Right atrium auricular region (tissue), 2 donors: ENCODE measurements at places on chromosomes 1 and 21. TPM values are rescaled to one million over a fixed set of nuclear protein-coding genes. Genes with fewer than 3 reads are reported as not detected.

DNA sequence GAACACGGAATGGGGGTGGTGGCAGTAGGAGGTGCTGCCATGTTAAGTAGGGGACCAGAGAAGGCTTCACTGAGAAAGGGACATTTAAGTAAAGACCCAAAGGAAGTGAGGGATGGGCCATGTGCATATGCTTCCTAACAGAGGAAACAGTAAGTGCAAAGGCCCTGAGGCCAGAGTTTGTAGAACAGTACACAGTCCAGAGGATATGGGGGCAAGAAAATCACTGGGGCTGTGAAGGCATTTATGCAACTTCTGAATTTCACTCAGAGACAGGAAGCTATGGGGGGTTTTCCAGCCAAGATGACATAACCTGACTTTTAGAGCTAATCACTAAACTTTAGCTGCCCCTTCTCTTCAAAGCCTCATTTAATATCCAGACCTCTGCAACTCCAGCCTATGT is 202.5 kb upstream of the EDN2 start:
- H3K4me1 ChIP-seq, result no peaks in the 10 kb centered on the region
- no peak for DNase-seq
- no peaks in the 10 kb centered on the region for H3K27me3 ChIP-seq
- H3K27ac ChIP-seq, result no peak overlapping the region
- no peaks in the 10 kb centered on the region for H3K36me3 ChIP-seq

Gene NRIP1
- 16.0 TPM for total RNA-seq

DNA sequence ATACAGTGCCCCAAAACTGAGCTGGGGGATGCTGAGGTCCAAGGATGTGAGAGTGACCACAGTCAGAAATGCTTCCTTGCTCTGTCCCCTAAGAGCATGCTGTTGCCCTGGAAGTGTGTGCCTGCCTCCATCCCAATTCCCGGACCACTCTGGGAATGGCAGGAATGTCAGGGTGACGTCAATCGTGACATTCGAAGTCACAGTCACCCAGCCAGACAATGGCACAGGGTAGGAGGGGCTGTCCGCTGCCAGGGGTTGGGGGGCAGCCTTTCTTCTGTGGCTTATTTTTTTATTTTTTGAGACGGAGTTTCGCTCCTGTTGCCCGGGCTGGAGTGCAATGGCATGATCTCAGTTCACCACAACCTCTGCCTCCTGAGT is 22.3 kb downstream of the MEF2D start:
- peaks cover 99% of the 10 kb centered on the region for H3K36me3 ChIP-seq
- H3K27me3 ChIP-seq, result no peaks in the 10 kb centered on the region
- no peaks in the 10 kb centered on the region for H3K4me1 ChIP-seq
- peak overlapping the region; percentile 83 for H3K27ac ChIP-seq
- no peak overlapping the region for H3K4me3 ChIP-seq

Gene ENO1
- 334 TPM for total RNA-seq

DNA sequence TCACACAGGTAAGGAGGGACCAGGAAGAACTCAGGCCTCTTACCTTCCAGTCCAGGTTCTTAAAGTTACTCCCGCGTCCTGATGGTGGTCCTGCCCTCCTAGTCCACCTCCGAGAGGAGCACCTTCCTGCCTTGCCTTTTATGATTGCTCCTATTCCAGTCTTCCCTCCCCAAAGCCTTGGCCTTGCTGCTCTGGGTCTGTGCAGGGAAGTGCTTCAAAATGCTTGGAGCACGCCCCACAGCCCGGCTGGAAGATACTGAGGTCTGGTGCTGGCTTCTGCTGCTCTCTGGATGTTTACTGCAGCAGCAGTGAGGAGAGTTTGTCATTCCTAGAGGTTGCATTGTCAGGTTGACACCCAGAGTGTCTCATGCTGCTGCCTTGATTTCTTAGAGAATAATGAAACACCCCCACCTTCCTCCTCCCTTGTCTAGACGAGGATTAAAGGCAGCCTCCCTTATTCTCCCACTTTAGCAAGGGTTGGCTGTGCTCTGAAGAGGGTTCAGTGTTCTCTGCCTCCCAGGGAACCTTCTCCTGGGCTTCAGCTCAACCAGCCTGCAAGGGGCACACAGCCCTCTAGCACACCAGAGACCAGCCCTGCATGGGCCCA is 142.2 kb upstream of the CACNA1E start:
- H3K27ac ChIP-seq, result no peak overlapping the region
- no peaks in the 10 kb centered on the region for H3K27me3 ChIP-seq
- DNase-seq, result no peak

Gene MORC3
- 21.1 TPM for total RNA-seq

- H3K27me3 ChIP-seq, result no peaks in the 10 kb centered on the region
- H3K4me1 ChIP-seq, result no peaks in the 10 kb centered on the region
- no peaks in the 10 kb centered on the region for H3K36me3 ChIP-seq
- no peak overlapping the region for H3K27ac ChIP-seq
- DNase-seq, result no peak
These were observed 13.3 kb upstream of the RNF11 start for GRCh38 chr1:51222809-51223208.

DNA sequence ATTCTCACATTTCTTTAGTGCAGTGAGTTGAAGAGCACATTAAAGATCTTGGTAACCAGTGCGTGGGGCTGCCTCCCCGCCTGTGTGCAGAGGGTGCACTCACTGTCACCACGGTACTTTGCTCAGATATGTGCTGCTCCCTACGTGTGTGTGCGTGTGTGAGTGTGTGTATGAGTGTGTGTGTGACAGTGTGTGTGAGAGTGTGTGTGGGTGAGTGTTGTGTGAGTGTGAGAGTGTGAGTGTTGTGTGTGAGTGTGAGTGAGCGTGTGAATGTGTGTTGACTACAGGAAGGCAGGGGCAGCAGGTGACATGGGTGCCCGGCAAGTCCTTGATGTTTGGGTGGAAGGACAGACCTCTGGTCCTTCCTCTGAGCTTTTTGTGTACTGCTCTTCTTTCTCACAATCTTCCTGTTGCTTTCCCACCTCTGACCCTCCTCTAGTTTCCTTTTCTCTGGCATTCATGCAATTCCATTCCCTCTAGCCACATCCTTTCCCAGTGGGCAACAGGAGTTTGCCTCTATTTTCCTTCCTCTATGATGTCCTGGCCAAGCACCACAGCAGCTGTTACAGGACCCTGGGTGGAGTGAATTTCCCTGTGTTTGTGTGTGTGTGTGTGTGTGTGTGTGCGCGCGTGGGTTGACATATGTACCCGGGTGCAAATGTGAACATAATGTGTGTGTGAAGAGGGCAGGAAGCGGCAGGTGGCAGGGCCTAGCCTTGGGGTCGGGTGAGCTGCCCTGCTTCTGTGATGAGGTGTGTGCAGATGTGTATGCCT is 19.8 kb downstream of the LHX4 start:
- no peak for DNase-seq
- no peaks in the 10 kb centered on the region for H3K4me1 ChIP-seq
- no peak overlapping the region for H3K27ac ChIP-seq
- H3K4me3 ChIP-seq, result no peak overlapping the region
- H3K36me3 ChIP-seq, result no peaks in the 10 kb centered on the region
- H3K27me3 ChIP-seq, result no peaks in the 10 kb centered on the region

DNA sequence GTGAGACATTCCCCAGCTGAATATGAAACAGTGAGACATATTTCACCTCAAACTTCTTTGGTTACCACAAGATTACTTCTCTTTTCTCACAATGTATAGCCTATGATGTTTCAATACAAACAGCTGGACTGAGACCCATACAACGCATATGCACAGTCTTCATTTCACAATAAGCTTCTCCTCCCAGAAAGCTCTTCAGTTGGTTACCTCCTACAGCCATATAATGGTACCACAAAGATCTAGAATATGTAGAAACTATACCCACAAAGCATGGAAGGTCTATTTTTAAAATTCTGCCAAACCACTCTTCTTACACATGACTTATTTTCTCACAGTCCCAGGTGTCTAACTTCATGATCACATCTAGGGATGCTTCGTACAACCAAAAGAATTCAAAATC is 70.8 kb downstream of the JAK1 start:
- H3K27ac ChIP-seq, result no peak overlapping the region
- no peak overlapping the region for H3K4me3 ChIP-seq
- DNase-seq, result no peak

DNA sequence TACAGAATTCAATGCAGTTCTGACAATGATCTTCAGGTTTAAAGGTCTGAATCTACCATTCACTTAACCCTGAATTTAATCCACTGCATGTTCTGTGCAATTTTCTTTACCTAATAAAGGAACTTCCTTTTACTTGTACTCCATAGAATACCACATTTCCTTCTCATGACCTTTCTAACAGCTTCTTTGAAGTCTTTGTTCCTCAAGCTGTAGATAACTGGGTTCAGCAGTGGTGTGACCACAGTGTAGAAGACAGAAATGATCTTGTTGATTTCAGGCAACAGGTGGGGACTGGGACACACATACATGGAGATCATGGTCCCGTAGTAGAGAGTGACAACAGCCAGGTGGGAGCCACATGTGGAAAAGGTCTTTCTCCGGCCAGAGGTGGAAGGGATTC is 878 bp downstream of the OR11L1 start:
- H3K4me3 ChIP-seq, result no peak overlapping the region
- no peaks in the 10 kb centered on the region for H3K4me1 ChIP-seq
- no peak overlapping the region for H3K27ac ChIP-seq
- no peaks in the 10 kb centered on the region for H3K36me3 ChIP-seq
- no peaks in the 10 kb centered on the region for H3K27me3 ChIP-seq
- DNase-seq, result no peak

Gene SH2D1B
- total RNA-seq, result not detected

Gene NUAK2
- 0.67 TPM for total RNA-seq

DNA sequence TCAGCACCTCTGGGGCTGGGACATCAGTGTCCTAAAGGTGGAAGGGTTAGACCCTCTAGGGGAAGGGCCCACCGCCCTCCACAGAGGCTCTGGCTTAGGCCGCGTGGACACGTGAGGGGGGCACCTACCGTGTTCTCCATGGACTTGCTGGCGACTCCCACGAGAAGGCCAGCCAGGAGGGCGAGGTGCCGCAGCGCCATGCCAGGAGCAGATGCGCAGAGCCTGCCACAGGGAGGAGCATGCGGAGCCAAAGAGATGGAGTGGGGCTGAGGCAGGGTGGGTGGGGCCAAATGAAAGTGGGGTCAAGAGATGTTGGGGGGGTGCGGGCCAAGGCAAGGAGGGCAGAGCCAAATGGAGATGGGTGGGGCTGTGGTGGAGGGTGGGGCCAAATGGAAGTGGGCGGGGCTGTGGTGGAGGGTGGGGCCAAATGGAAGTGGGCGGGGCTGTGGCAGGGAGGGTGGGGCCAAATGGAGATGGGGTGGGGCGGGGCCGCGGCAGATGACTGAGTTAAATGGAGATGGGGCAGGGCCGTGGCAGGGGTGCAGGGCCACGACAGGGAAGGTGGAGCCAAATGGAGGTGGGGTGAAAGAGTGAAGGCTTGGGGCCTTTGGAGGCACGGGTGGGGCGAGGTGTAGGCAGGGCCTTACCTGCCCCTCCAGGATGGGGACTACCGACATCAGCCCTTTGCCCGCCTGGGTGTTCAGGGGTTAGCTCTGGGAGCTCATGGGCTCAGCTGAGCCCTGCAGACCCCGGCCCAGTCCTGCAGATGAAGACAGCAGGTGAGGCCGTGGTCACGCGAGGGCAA is 17.4 kb upstream of the RNF223 start:
- H3K27me3 ChIP-seq, result no peaks in the 10 kb centered on the region
- H3K36me3 ChIP-seq, result no peaks in the 10 kb centered on the region
- H3K27ac ChIP-seq, result no peak overlapping the region
- H3K4me3 ChIP-seq, result no peak overlapping the region
- DNase-seq, result no peak

- no peaks in the 10 kb centered on the region for H3K36me3 ChIP-seq
- no peak overlapping the region for H3K4me3 ChIP-seq
- no peaks in the 10 kb centered on the region for H3K4me1 ChIP-seq
- H3K27ac ChIP-seq, result no peak overlapping the region
- DNase-seq, result no peak
- no peaks in the 10 kb centered on the region for H3K27me3 ChIP-seq
These were observed 37.7 kb downstream of the RRP1 start for GRCh38 chr21:43827015-43827611.

Gene MAP3K21
- 1.4 TPM for total RNA-seq

Gene PADI1
- total RNA-seq, result not detected

- H3K4me3 ChIP-seq, result no peak overlapping the region
- DNase-seq, result peak; percentile 60
- peaks cover 20% of the 10 kb centered on the region for H3K4me1 ChIP-seq
These were observed 12.0 kb downstream of the SYT11 start for GRCh38 chr1:155871390-155871789.

Gene FGR
- 19.8 TPM for total RNA-seq

- no peak overlapping the region for H3K27ac ChIP-seq
- DNase-seq, result no peak
- no peaks in the 10 kb centered on the region for H3K36me3 ChIP-seq
These were observed 386.1 kb downstream of the KCNH1 start for GRCh38 chr1:210747890-210748289.

GRCh38 chr1:228003461-228004330 is 3.1 kb upstream of the WNT3A start:
- no peaks in the 10 kb centered on the region for H3K36me3 ChIP-seq
- H3K4me1 ChIP-seq, result peaks cover 5% of the 10 kb centered on the region
